ENCODE measurements at places on chromosomes 4 and X.

- DNase-seq: no peak
These were observed 27.8 kb downstream of the CD99L2 start for GRCh38 chrX:150870487-150871340.

GRCh38 chr4:119624356-119624755 lies 4.2 kb downstream of the PDE5A start:
- no peak for DNase-seq

DNA sequence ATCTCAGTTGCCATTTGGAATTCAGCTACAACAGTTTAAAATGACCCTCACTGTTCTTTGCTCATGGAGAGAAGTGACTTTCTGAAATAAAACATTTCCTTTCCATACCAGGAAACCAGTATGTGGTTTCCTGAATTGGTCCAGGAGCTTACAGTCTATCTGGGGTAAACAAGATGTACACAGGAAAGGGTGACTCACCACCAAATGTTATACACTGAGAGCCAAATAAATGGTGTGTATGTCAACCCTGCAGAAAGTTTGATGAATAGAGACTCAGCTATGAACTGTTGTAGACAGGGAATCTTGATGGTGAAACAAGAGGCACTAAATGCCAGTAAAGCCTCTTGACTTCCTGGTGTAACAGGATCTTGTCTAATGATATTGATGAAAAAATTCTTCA lies 100.4 kb downstream of the HS6ST2 start:
- no peak for DNase-seq

DNA sequence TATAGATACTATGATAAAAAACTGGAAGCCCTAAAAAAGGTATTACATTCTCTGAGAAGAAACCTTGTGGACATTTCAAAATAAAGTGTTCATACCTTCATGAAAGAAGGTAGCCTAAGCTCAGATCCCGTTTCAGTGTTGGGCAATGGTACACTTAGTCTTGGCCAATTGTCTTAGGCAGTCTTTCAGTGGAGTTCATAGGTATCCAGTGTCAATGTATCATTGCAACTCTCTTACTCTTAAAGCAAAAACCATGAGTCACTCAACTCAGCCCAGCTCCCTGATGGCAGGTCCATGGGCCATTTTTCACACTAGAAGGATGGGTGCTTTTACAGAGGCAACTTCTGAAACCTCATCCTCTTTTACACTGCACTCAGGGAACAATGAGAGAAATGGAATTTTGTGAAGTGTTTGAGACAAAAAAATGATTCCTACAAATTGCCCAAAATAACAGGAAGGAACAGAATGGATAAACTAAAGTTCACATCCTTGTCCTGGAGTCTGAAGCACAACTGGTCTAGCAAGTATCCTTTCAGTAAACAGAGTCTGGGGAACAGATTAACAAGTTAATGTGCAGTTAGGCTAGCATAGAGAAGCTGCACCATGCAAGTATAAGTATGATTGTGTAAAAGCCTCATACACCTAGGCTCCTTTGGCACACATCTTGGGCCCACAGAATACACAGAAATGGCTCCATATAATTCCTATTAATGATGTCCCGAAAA lies 7.0 kb upstream of the ZNF827 start:
- DNase-seq: no peak
